ENCODE measurements at places on chromosomes 5 and 9.
A peak's percentile ranks its signal among the peaks of the same experiment; 100 is the strongest.

GRCh38 chr9:36803961-36804360 lies 230.1 kb downstream of the PAX5 start:
- DNase-seq, result no peak

- DNase-seq, result no peak
Observed at GRCh38 chr9:126614088-126614454, 343 bp downstream of the LMX1B start.

DNA sequence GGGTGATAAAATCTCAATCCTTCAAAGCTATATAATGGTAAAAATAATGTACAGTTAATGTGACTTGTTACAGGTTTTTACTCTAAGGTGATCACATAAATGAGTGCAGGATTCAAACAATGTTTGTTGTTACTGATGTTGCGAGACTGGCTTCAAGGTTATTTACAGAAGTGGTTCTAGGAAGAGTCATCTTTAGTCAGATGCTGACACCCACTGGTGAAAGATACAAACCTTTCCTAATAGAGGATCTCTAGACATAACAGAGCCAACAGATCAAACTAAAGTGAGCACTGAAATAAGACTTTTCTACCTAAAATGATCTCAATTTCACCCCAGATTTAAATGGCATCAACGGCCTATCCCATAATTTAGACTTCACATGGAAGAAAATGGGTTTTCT lies 20.2 kb downstream of the ARSB start:
- DNase-seq, result peak; percentile 22

DNA sequence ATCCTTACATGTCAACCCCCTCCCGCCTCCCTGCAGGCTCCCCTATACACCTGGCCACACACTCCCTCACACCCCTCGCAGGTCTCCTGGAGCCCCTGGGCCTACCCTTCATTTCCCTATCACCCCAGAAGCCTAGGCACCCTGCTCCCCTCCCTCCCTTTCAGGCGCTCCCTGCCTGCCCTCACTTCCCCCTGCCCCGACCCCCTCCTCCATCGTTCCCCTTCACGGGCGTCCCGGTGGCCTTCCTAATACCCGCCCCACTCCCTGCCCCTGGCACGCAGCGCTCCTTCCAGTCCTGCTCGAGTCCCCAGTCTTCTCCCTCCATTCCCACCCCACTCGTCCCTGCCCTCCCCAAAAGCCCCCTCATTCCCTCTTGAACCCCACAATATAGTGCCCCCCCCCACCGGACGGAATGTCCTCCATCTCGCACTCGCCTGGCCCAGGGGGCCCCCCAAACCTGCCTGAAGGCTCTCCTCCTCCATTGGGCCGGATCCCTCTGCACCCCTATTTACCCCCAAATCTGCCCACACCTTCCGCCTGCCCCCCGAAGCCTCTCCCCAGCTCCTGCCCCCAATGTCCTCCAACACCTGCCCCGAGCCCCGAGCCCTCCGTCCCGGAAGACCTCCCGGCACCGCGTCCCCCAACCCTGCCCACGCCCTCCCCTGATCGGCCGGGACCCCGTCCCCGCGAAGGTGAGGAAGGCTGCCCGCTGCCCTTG lies 746 bp downstream of the STRBP start:
- no peak for DNase-seq

DNA sequence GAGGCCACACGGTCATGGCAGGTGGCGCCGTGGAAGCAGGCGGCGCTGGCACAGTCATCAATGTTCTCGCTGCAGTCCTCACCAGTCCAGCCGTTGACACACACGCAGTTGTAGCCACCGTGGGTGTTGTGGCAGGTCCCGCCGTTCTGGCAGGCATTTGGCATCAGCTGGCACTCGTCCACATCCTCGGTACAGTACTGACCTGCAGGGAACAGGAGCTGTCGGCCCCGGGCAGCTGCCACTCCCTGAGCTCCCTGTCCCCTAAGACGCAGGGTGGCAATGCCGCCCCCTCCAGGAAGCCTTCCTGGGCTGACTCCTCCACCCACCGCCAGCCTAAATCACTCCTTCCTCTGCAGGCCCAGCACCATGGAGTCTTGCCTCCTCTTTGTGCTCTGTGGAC lies 27.2 kb downstream of the NOTCH1 start:
- DNase-seq, result no peak

DNA sequence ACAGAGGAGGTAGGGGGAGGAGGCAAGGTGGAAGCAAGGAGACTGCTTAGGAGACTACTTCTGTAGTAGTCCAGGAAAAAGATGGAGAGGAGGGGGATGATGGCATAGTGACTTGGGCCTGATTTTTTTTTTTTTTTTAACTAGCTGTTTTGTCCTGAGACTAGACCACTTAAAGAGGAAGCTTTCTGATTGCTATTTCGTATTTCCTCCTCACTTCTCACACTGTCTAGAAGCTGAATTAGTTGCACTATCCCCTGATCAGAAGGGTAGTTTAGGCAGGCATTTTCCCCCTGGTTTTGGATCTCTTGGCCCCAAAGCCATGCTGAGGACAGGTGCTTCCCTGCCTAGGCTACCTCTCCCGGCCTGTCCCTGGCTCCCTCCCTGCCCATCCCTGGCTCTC lies 14.9 kb downstream of the LARP1 start:
- DNase-seq, result no peak

DNA sequence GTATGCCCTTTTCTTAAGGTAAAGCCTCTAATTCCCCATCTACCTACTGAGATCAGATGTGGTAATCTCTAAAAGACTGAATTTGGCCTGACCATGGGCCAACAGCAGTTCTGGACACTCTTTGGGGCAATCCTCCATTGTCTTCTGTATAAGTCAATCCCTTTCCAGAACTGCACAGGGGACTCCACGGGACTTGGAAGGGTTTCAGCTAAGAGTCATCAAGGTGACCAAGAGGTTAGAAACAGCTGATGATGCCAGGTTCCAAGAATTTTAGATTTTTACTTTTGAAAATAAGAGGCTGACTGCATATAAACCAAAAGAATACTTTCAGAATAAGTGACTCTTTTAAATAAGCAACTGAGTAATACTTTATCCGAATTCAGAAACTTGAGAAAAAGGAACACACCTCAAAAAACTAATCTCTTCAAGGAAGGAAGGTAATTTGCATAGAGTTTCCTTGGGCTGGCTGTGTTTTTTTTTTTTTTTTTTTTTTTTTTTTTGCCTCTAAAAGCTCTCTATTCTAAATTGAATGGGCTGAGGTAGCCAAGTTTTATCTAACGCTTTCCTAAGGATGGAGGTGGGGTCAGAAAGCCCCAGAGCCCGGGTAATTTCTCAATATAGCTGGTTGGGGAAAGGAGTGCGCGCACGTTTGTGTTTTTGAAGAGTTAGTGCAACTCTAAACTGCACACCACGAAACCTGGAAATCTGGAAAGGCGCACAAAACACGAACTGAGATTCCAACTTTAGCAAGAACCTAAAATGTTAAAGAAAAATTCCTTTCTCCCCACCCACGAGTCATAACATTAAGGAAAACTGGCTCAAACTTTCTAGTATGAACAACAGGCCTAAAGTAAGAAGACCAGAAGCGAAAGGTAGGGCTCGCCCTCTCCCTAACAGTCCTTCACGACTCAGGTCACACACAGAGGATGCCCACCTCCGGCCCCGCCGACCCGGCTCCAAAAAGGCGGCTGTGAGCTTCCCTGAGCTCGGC lies 1.3 kb downstream of the VCP start:
- DNase-seq, result no peak

- DNase-seq, result no peak
Observed at GRCh38 chr5:147390654-147391225, 119.1 kb downstream of the DPYSL3 start.

GRCh38 chr5:77066184-77066583 lies 20.9 kb downstream of the ZBED3 start:
- no peak for DNase-seq

GRCh38 chr9:128420060-128420650 lies 502 bp upstream of the CERCAM start:
- DNase-seq, result peak; percentile 55

DNA sequence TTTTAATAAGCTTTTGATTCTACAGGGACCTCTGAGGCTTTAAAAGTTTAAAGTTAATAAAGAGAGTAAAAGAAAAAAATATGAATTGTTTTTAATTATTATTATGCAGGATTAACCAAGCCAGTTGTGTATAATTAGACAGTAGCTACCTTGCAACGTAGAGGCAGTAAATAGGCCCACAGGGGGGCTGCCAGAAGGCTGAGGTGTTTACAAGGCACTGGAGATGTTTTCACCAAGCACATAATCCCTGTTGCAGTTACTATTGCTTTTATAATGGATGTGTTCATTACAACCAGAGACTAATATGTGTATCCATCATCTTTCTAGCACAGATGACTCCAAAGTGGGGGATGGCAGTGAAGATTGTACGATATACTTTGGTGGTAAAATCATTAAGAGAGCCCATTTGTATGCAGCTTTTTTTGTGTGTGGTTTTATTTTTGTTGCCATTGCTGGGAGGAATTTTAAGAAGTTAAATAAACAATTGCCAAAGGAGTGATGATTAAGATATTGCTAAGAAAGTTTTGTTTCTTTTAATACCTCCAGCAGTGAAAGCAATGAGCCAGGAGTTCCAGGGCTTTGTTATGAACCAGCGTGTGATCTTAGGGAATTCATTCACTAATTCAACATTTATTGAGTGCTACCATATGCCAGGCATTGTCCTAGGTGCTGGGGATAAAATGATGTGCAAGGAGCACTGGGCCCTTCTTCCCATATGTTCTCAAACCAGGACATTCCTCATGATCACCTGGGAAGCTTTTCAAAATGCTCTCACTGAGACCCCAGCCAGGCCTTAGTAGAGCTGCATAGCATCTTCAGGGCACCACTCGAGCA lies 138.7 kb upstream of the EFNA5 start:
- no peak for DNase-seq

- DNase-seq, result no peak
Observed at GRCh38 chr5:38466424-38467189, 89.8 kb downstream of the LIFR start.

DNA sequence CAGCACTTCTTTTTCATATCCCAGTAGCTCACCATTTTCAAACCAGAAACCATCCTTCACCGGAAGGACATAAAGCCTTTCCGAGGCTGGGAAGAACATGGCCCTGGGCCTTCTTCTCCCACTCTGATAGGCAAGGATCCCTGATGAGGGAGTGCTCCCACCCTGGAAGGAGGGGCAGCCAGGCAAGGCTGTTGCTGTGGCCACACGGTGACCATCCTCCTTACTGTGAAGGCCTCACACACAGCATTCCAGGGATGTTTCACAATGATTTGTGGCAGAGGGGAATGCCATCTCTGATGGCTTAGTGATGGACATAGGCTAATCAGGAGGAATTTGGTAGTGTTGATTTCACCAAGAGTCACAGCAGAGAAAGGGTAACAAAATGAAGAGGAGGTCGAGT lies 130.7 kb downstream of the ADAMTS12 start:
- DNase-seq, result no peak

- DNase-seq, result no peak
Observed at GRCh38 chr5:144522698-144523097, 352.0 kb downstream of the KCTD16 start.

GRCh38 chr5:35890021-35891020 lies 33.6 kb downstream of the IL7R start:
- DNase-seq, result no peak

DNA sequence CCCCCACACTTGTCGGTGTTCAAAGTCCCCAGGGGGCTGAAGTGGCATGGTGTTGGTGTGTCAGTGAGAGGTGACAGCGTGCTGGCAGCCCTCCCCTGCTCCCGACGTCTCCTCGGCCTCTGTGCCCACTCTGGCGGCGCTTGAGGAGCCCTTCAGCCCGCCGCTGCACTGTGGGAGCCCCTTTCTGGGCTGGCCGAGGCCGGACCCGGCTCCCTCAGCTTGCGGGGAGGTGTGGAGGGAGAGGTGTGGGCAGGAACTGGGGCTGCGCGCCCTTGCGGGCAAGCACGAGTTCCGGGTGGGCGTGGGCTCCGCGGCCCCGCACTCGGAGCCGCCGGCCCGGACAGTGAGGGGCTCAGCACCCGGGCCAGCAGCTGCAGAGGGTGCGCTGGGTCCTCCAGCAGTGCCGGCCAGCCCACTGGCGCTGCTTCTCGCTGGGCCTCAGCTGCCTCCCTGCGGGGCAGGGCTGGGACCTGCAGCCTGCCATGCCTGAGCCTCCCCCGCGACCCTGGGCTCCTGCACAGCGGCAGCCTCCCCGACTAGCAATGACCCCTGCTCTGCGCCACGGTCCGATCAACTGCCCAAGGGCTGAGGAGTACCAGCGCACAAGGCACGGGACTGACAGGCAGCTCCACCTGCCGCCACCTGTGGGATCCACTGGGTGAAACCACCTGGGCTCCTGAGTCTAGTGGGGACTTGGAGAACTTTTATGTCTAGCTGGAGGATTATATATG lies 224.1 kb upstream of the RIOK2 start:
- DNase-seq, result no peak

DNA sequence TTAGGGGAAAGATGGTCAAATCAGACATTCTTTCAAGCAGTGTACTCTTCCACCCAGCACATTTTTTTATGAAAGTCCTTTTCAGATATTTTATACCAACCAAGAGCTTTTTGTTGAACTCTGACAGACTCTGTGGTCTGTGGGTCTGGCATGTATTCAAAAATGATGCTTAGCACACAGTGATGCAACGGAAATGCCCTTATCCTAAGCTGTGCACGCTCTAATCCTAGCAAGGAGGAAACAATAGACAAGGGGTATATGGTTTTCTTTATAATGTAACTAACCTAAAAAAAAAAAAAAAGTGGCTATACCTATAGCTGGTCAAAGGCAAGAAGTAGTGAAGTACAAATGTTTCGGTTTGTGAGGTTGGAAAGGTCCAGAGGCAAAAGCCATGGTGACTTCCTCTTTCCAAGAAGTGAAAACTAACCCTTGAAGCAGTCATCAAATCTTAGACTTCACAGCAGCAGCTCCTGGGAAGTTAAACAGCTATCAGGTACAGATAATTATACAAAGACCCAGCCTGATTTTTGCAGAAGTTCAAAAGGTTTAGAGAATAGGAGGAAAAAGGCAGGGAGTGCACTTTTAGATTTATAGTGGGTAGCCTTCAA lies 82.5 kb downstream of the SEMA6A start:
- DNase-seq, result no peak

Data from kidney capillary endothelial cell (primary cell).